ENCODE measurements at places on chromosomes 16 and 17.

DNA sequence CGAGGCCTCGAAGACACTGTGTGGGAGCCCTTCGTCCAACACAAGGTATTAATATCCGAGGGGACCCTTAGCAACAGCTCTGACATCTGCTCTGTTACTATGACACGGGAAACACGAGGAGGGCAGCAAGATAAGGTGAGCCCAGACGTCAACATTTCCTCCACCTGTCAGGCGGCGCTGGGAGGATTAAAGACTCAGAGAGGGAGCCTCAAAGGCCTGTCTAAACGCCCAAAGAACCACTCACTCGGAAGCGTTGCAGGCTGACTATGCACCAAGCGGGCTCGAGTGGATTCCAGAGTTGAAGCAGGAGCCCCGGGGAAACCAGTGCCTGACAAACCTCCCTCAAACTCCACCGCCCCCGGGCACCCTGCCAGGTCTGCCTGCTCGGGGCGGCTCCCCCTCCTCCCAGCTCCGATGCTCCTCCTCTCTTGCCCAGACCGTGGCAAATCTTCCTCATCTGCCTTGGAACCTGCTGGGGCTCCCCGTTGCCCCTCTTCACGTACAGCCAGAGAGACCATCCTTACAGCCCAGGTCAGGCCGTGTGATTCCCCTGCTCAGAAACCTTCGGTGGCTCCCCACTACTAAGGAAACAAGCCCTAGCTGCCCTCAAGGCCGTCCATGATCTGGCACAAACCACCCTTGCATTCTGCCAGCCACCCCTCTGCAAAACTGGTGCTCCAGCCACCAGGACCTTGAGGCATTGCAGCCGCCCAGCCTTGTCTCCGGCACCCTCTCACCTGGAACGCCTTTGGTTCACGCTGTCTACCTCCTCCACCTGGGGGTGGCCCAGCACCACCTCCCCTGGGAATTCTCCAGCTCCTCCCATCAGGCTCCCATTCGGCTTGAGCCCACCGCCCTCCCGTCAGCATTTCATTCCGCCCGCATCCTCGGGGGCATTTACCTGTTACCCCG lies 16.2 kb downstream of the RPH3AL start:
- no peak for DNase-seq

DNA sequence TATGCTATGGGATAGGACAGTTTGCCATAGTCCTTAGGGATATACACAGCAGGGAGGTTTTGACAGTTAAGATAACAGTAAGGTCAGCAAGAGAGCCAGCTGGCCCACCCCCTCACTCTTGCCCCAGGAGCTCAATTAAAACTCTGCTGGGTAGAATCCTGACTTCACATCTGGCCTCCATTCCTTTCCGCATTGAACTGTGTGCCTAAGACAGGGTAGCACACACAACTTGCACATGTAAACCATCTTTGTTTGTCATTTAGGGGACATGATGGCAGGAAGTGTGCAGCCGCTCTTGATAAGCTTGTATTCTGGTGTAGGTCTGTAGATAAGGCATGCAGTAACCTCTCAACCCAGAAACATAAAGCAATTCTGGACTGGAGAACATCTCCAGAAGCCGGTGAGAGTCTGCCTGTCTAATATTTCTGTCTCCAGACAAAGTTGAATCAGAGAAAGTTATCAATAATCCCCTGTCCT lies 5.2 kb downstream of the MINK1 start:
- DNase-seq = no peak

DNA sequence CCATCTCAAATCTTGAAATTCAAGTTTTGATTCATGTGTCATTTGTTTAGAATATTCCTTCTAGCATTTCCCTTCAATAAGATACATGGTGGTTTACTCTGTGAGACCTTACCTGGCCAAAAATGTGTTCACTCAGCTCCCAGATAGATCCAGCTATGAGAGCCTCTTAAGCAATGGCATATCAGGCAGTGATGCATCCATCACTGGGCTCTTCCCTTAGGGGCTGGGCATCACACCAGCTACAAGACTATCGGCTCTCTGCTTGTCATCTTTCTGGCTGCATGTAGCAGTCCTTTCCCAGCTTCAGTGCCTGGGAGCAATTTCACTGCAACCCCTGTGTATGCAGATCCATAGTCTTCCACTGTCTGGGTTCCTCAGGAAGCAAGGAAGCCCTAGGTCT lies 40.6 kb downstream of the GOSR1 start:
- DNase-seq = no peak

DNA sequence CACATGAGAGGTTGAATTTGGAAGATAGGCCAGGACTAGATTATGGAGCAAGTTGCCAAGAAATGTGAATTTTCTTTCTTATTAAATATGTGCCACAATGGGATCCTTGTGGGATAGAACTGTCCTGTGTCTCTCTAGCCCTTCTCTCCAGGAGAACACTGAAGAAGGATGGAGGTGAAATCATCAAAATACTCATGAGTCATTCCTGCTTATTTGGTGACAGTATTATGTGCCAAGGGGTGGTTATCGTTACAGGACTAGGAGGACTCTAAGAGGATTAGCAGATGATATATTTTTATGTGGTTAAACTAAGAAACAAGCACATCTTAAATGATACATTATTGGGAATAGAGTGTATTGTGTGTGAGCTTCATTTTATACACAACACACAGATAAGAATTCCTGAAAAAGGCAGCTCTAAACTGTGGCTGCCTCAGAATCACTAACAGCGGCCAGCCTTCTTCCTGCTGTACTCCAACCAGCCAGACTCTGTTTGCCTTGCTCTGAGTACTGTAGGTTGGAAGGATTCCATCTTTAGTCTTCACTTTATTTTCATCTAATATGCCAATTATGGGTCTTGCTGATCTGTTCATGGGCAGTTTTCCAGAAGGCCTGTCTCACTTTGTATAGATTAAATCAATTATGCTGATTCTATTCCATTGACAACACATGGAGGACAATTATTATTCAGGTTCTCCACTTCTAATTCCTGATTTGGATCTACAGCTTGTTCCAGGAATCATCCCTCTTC lies 325.8 kb downstream of the ABCC12 start:
- DNase-seq = no peak

GRCh38 chr16:11091021-11091785 lies 146.8 kb downstream of the CLEC16A start:
- DNase-seq = peak; percentile 59

DNA sequence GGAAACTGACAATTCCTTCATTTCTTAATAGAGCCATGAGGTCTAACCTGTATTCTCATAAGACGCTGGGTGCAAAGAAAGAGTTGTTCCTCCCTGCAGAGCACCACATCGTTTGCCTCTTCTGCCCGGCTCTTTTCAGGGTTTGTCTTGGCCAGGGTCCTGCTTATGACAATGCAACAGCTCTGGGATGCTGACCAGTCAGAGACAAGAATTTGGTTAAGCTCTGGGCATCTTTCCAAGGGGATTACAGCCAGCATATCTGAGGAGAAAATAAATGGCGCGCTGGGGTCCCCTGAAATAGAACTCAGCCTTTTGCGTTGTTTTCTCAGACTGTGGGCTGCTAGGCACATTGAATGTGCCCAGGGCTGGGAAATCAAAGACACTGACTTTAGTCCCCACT lies 128.6 kb downstream of the SHISA6 start:
- DNase-seq = no peak

- DNase-seq = no peak
These were observed 769.3 kb downstream of the KCNJ18 start for GRCh38 chr17:22461460-22462145.

- DNase-seq = peak; percentile 22
These were observed 1.1 kb downstream of the ACSF2 start for GRCh38 chr17:50426814-50427787.

GRCh38 chr16:79074541-79074940 lies 526.0 kb downstream of the MAF start:
- no peak for DNase-seq

DNA sequence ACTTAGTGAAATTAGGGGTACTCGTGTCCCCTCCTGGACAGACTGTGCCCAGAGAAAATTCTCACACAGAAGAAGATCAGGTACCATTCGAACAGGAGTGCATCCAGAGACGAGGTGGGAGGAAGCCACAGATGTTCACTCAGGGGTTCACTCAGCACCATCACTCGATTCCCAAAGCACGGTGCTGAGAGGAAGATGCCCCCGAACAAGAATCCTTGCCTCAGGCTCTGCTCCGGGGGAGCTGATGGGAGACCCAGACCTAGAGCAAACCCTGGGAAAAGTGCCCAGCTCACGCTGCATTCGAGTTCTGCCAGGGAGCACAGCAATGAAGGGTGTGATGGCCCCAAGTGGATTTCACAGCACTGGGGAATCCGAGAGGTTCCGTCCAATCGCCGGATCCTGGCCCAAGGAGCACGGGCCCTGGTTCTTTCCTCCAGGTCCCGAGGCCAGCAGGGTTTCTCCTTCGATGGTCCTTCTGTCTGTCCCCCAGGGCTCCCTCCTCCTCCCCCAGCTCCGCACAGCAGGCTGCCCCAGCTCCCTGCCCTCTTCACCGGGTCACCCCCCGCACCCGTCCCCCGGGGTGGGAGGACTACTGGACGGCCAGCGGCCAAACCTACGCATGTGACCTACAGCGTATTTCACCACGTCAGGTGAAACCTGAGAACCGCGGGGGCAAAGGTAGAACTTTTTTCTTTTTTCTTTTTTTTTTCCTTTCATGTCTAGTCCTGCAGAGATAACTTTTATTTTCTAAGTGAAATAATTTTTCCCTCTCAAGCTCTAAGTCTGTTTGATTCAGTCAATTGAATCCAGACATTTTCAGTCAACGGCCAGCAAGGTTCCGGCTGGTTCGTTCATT lies 10.2 kb upstream of the UBE2I start:
- no peak for DNase-seq

DNA sequence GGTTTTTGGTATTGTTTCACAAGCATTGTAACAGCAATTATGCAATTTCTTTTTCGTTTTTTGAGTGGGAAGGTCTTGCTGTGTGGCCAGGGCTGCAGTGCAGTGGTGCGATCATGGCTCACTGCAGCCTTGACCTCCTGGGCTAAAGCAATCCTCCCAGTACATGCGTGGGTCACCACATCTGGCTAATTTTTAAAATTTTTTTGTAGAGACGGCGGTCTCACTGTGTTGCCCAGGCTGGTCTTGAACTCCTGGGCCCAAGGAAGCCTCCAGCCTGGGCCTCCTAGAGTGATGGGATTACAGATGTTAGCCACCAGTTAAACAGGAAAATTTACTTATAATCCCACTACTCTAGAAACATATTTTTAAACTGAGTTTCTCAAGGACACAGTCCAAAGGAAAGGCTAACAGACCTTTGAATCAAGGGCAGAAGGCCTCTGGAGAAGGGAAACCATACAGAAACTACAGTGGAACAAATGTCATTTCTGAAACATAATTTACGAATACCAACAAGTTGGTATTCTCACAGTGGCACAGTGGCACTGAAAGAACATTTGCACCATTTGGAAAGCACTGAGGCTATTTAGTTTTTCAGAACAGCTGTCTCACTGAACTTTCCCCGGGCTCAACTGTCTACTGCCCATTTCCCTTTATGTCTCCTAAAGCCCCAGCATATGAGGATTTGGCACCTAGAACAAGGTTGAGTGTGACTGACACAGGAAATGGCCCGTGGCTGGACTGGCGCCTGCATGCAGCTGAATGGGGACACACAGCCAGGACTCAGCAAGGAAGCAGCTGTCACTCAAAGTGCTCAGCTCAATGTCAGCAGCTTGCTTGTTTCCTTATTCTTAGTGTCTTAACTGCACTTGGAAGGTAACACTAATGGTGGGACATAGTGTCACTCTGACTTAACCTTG lies 2.8 kb upstream of the PRKAR1A start:
- no peak for DNase-seq

DNA sequence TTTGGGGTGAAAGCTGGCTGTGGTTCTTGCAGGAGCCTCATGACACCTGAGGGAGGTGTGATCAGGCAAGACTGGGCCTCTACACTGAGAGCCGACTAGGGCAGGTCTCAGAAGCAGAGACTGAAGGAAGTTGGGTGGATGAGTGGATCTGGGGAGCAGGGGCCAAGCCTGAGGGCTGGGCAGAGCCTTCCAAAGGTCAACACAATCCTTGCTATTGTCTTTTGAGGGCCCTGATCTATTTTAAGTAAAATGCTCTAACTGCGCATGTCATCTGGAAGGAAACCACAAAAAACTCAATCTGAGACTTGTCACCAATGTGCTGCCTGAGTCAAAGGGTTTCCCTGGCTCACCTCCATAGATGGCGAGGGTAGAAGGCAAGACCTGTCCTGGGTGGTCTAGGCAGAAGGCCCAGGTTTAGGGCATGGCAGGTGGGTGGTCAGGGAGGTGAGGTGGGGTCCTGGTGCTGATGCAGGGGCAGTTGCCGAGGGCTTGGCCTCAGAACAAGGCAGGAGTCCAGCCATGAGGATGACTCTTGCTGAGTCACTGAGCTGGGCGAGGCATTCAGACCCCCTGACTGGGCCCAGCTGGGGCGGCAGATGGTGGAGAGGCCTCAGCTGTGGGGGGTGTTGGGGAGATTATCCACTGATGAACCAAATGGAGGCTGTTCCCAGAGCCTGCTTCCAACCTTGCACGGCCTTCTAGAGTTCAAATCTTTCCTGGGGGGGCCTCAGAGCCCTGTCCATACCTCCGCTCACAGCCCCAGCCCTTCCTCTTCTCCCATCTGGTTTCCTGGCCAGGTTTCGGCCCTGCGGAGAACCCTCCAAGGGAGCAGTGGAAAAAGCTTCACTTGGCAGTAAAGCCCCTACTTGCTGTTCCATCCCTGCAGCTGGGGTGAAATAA lies 5.1 kb downstream of the MVP start:
- DNase-seq = peak; percentile 72

GRCh38 chr17:881778-882177 lies 97.8 kb downstream of the NXN start:
- no peak for DNase-seq

DNA sequence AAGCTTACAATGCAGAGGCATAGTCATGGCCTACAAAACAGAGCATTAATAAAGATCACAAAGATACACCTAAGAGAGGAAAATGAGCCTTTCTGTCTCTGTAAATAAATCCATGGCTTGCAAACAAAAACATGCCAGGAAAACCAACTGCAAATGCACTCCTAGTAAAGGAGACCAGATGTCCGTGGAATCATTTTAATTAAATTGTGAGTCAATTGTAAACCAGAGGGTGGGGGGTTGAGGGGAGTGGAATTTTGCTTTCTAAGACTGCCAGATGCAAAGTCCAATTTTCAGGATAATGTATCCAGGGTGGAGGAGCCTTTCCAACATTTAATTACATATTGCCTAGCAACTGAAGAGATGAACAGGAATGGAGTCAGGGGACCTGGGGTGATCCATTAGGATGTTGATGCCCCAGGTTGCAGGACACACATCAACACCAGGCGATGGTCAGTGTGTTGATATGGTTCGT lies 390.3 kb upstream of the CCL2 start:
- DNase-seq = no peak

GRCh38 chr16:12177643-12178042 lies 201.1 kb downstream of the SNX29 start:
- no peak for DNase-seq

All from T-helper 2 cell treated with Interferon-gamma antibody and Interleukin-4, amounts not matched to agents 5 μg/mL and 100 μg/mL, for 36 hours (primary cell).